Right cardiac atrium (tissue), 5 donors: ENCODE measurements at places on chromosomes 6 and 20.
A peak's percentile ranks its signal among the peaks of the same experiment; 100 is the strongest.

DNA sequence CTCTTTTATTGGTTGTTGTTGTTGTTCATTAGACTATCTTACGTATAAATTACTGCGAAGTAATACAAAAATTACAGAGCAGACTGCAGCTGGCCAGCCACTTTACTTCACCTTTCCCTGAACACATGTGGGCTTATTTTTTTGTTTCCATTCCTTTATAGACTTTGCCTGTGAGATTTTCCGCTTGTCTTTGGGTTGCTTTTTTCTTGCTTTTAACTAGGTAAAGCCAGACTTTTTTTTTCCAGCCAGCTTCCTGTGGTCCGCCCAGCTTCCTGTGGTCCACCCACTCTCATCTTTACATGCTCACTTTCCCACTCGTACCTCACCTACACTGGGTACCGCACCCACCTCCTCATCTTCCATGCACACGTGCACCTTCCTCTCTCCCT lies 79.0 kb downstream of the IPCEF1 start:
- no peak for DNase-seq

DNA sequence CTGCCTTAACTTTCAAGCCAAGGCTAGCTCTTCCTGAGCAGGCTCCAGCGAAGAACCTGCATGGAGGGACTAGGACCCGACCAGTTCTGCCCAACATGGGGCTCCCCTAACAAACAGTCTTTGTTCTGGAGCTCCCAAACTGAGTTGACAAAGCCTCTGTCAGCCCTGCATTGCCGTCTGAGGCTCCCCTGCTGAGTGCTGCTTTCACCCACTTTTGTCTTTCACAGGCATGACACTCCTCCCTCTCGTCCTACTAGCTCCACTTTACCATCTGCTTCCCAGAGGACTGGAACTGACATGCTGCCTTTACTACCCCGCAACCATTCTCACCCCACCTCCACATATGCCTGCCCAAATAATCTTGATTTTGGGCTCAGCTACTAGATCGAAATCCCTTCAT lies 45.1 kb upstream of the B4GALT5 start:
- no peak for DNase-seq

GRCh38 chr20:39146394-39146793 lies 184.2 kb downstream of the DHX35 start:
- no peak for DNase-seq

DNA sequence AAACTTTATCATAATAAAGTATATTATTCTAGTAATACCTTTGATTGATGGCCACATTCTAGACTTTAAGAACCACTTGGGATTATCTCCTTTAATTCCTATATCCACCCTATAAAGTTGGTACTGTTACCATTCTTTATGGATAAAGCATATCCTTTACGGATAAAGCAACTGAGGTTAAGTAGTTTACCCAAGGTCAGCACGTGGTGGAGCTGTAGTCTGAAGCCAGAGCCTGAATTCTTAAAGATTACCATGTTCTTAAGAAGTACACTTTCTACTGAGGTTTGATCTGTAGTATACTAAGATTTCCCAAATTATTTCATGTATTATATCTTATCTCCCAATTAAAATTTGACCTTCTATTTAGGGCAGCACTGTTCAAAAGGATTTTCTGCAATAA lies 3.0 kb upstream of the NCOA7 start:
- no peak for DNase-seq

GRCh38 chr6:136843210-136843609 lies 20.8 kb downstream of the PEX7 start:
- no peak for DNase-seq

DNA sequence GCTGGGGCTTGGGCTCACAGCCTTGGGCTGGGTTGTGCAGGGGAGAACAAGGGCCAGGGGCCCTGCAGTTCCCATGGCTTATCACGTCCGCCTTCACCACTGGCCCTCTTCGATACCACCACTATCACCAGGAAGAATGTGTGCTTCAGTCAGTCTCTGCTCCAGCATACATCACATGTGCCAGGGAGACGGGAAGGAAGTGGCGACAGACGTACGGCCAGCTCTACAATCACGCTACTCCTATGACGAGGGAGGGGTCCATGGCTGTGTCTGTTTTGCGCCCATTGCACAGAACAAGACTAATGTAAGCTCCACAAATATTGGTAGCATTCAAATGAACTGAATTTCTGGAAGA lies 72.1 kb downstream of the TRAM2 start:
- no peak for DNase-seq

DNA sequence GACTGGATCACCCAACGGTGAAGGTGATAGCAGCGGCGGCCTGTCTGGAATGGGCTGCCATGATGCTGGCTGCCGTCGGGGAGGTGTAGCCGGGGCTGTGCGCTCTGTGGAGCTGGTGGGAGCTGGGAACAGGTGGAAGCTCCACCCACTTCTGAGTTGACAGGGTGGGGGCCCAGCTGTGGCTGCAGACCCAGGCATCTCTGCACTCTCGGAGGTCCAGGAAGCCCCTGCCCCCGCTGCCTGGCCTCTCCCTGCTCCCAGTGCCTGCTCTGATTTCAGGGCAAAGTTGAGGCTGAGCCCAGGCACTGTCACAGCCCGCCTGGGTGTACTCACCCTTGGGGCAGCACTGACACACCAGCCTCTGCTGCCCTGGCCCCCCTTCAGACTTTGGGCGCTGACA lies 18.1 kb upstream of the CHRNA4 start:
- DNase-seq = peak; percentile 24

DNA sequence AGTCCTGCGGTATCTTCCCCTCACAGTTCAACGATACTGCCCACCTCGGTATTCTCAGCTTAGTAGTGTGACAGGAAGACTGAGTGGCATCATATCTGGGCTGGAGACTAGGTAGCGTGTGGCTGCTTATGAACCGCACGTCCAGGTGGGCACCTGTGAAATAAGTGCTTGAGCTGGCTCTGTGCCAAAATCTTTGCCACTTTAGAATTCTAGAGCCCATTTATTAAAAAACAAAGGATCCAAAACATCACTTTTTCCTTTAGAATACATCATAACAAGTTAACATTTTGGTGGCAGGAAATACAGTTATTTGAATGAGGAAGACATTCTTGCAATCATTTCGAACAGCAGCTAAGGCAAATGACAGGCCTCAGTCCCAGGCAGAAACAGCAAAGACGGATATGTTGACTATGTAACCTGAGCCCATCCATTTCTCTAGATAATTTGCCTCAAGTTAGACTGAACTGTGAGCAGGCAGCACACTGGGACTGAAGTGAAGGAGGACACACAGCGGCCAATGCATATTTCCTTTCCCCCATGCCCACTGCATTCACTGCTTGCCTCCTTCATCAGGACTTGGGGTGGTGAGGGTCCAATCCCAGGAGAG lies 136.6 kb downstream of the GMDS start:
- no peak for DNase-seq

- no peak for DNase-seq
Observed at GRCh38 chr20:56554869-56555268, 21.8 kb downstream of the FAM209B start.

GRCh38 chr20:41654884-41655283 lies 36.7 kb upstream of the CHD6 start:
- no peak for DNase-seq

- no peak for DNase-seq
Observed at GRCh38 chr6:40328386-40328985, 258.7 kb downstream of the LRFN2 start.

GRCh38 chr6:168134560-168135201 lies 55.7 kb upstream of the FRMD1 start:
- no peak for DNase-seq

- peak; percentile 39 for DNase-seq
Observed at GRCh38 chr6:76771059-76771634, 692.1 kb downstream of the HTR1B start.

GRCh38 chr6:77231438-77232305 lies 231.6 kb downstream of the HTR1B start:
- no peak for DNase-seq

DNA sequence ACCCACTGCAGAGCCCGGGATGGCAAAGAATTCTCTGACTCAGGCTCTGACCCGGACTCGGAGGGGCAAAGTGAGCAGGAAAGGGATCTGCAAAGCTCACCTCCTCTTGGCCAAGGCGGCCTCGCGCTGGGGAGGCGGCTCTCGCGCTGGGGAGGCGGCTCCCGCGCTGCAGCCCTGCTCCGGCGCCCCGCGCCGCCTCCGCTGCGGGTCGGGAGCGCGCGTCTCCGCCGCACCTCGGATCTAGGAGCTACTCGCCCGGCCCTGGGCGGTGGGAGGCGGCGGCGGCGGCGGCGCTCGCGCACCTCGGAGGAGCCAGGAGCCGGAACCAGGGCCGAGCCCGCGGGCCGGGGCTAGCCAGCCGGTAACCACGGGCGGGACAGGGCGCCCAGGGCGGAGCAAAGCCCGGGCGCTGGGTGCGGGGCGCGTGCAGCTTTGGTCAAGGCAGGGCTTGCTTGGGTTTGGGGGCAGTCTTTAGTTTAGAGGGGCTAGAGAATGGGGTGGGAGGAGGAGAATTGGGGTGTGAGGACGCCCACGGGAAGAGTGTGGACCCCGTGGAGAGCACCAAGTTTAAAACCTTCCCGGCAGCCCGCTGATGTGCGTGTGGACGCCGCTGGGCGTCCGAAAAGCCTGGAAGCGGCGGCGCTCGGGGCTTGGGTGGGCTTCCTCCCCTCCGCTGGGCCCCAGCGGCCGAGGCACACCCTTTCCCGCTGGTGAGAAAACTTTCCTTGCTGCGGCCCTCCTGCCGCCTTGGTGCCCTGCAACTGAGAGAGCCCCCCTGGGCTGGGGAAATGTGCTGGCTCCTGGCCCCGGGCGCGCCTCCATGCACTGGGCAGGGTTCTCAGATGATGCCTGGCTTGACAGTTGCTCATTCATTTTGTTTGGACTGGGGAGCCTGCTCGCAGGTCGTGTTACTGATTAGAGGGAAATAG lies at the start of gene MRAP2:
Gene MRAP2, plus strand, starts transcription at position 250 of the 929 bp plus-strand sequence. CDS start 21,547 bp downstream, outside the sequence.
- DNase-seq = peak; percentile 72

GRCh38 chr6:24154121-24154520 lies 28.1 kb downstream of the NRSN1 start:
- DNase-seq = no peak

DNA sequence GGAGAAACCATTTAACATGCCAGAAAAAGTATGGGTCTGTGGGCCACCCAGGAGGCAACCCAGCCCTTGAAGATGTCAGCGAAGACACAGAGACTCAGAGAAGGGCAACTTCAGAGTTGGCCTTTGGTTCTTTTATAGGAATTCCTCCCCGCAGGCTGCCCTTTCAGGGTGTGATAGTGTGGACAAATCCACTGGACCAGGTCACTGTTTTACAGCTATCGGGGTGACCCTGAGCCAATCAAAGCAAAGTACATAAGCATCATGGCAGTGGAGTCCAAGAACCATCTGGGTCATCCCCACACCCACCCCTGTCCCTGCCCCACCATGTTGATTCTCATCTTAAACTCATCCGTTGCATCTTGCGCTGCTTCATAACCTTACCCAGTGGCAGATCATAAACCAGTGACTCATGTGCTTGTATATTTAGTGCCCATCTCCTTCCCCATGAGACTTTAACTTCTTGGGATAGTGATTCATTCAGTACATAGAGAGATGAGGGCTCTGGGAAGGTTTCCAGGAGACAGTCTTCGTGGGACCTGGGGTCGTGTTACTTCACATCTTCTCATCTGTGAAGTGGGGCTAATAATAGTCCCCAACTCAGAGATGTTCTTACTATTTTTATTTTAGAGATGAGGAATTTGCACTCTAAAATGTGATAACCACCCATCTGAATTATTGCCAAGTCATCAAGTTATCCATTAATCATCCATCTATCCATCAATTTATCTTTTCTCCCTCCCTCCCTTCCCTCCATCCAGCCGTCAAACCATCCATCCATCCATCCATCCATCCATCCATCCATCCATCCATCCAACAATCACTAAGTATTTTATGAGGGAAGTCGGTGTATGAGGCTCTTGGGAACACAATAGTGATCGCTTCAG lies 51.0 kb downstream of the EDN3 start:
- no peak for DNase-seq

- DNase-seq = no peak
Observed at GRCh38 chr6:3324262-3324942, 65.7 kb downstream of the PSMG4 start.

- no peak for DNase-seq
Observed at GRCh38 chr20:46267108-46268105, 40.9 kb downstream of the CDH22 start.

- DNase-seq = no peak
Observed at GRCh38 chr6:160881148-160881808, 110.3 kb upstream of the MAP3K4 start.

- no peak for DNase-seq
Observed at GRCh38 chr6:37511910-37512399, 12.3 kb upstream of the CCDC167 start.

DNA sequence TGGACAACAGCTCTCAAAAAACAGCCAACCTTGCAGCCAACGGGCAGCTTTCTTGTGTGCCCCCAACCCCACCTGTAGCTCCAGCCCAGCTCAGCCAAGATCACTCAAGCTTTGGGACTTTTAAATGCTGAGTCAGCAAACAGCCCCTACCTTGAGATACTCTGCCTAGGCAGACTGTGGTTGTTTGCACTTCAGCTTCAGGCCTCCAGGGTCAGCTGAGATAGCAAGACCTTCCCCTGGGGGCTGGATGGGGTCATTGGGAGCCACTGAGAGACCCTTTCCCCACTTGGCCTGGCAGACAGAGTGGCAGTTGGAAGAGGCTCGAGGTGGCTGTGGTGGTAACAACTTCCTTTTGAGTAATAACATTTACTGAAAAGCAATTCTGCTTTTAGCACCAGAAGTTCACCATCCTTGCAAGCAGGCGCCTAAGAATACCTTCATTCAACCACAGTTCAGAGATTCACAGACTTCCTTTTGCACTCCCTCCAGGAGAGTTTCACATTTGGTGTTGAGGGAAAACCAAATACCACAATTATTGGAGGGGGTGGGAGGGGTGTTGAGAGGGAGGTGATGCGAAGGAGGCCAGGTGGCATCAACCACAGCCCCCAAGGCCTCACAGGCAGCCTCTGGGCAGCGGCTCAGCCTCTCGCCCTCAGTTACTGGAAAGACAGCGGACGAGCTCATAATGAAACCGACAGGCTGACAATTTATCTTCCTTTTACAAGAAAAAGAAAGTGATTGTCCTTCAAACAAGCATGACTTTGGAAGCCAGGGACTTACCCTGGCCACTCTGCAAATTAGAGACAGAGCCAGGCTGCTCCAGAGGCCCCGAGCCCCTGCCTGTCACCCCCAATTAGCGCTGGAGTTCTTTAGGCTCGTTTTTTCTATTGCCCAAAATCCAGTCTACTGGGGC lies 148.1 kb downstream of the CEBPB start:
- DNase-seq = no peak

DNA sequence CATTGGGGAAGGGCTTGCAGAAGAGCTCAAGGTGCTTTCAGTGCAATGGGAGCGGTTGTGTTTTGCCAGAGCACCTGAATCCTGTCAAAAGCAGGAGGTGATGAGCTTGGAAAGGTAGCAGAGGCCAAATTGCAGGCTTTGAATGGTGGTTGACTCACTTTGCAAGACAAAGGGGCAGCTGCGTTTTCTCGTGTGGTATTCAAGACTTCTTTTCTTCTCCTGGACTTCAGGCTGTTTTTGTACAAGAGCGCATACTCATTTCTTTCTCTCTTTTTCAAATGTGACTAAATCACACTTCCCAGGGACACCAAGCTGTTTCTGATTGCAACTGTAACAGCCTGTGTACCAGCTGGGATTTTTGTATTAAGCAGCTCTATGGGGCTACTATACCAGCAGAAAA lies 32.3 kb downstream of the GHRH start:
- no peak for DNase-seq
